ENCODE measurements at places on chromosomes 5 and 9.

GRCh38 chr9:132472199-132472598 lies 62.2 kb downstream of the CFAP77 start:
- no peak for DNase-seq

DNA sequence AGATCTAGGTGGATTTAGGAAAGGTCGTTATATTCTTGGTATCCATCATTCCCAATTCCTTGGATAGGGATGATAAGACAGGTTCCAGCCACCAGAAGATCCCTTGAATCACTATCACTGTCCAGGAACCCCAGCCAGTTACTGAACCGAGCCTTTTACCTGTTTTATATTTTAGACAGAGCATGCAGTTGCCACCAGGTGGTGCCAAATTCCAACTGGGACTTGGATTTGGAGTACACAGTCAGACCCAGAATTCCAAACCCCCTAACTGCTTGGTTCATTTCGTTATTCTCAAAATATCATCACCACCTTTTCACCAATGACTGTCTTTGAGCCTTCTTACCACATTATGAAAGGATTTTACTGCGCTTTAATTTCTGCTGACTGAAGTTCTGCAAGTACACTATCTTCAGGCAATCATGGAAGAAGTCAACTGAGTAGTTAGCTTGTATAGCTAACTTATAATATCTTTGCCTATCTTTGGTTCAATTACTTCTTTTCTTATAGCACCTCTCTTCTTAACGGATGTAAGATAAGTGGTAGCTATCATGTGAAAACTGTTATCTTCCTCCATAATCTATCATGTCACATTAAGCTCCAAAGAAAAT lies 191.8 kb downstream of the PRR16 start:
- peak; percentile 51 for DNase-seq

GRCh38 chr5:163766936-163767670 lies 261.7 kb downstream of the MAT2B start:
- no peak for DNase-seq

GRCh38 chr5:1078851-1079250 lies 33.0 kb downstream of the SLC12A7 start:
- no peak for DNase-seq

DNA sequence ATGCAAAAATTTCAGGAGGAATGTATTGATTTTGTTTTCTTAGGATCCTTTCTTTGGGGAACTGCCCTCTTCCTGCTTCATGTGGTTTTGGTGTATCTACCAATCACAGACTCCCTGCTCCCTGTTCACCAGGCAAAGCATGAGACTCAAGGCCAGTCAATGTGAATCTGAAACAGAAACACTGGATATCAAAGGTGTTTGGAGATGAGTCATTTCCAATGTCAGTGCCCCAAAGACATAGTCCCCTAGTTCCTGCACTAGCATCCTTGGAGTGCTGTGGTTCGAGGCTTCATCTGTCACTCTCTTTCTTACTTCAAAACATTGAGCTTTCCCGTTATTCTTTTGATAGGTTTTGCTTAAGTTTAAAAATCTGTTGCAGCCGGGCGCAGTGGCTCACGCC lies 8.1 kb downstream of the PPP3R2 start:
- DNase-seq, result no peak

GRCh38 chr5:105413406-105413990 lies 1850.9 kb upstream of the NUDT12 start:
- DNase-seq, result no peak

DNA sequence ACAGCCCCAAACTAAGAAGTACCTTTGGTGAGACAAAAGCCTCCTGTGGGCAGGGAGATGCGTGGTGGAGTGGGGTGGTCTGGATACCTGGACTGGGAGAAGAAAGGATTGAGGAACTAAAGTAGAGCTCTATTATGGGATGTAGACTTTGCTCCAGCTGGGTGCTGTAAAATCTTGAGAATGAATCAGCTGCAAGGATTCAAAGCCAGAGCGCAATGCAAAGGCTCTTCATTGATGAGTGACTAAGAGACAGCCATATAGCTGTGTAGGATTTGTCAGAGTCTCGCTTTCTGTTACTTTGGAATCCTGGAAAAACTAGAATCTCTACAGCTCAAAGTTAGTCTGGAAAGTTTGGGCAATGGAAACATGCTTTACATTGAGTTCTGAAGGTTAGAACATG lies 159.9 kb downstream of the TAF11L14 start:
- no peak for DNase-seq

DNA sequence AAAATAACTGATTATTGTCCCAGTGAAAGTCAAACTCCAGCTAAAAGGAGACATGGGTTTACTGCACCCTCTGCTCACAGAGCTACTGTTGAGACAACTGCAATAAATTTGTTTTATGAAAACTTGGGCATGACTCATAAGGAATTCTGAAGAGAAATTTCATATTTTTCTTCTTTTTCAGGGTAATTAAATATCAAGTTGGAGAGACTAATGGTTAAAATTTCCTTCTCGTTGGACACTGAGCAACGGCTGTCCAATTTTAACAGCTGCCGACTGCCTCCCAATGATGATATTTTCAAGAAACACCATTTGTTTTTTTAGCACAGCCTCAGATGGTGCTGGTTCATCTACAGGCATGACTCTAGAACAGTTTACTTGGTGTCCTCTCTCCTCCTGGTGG lies 259.2 kb upstream of the RGMB start:
- DNase-seq, result no peak

- DNase-seq, result no peak
Observed at GRCh38 chr9:133589454-133590227, 19.5 kb downstream of the FAM163B start.

- DNase-seq, result no peak
Observed at GRCh38 chr5:3033033-3033755, 281.7 kb upstream of the IRX2 start.

GRCh38 chr5:92003806-92004205 lies 620.7 kb upstream of the ARRDC3 start:
- peak; percentile 23 for DNase-seq

DNA sequence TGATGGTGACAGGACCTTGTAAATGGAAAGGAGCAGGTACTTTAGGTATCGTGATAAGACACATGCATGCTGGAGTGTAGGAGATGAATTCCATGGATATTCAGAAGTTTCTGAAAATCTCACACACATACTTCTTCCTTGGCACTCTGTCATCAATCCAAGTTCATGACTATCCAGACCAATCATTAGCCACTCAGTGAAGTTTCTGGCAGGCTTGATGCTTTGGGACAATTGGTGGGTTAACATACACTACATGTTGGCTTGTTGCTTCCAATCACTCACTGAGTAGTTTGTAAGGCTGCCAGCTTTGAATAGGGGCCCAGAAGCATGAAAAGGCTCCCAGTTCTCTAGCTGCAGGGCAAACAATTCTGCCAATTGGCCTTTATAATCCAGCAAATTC lies 147.6 kb downstream of the CEMIP2 start:
- DNase-seq, result no peak

- DNase-seq, result peak; percentile 25
Observed at GRCh38 chr9:136007934-136008692, 46.9 kb upstream of the UBAC1 start.

DNA sequence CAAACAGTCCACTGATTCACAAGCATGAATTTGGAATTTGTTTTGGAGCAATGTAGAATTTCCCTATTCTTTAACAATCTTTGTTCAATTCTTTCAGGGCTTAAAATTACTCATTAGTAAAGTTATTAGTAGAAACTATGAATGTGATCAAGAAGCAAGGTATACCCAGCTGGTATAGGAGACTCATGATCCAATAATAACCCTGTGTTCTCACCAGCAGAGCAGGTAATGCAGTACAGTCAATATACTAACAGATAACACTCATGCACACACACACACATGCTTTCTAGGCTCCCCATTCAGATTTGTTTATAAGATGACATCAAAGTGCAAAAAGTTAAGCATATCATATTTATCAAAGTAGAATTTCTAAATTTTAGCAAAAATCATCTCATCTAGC lies 445.2 kb downstream of the ELAVL2 start:
- no peak for DNase-seq

GRCh38 chr9:129494113-129494789 lies 126.7 kb downstream of the C9orf50 start:
- peak; percentile 25 for DNase-seq

GRCh38 chr9:96376891-96377874 lies 6.3 kb downstream of the SLC35D2 start:
- no peak for DNase-seq

DNA sequence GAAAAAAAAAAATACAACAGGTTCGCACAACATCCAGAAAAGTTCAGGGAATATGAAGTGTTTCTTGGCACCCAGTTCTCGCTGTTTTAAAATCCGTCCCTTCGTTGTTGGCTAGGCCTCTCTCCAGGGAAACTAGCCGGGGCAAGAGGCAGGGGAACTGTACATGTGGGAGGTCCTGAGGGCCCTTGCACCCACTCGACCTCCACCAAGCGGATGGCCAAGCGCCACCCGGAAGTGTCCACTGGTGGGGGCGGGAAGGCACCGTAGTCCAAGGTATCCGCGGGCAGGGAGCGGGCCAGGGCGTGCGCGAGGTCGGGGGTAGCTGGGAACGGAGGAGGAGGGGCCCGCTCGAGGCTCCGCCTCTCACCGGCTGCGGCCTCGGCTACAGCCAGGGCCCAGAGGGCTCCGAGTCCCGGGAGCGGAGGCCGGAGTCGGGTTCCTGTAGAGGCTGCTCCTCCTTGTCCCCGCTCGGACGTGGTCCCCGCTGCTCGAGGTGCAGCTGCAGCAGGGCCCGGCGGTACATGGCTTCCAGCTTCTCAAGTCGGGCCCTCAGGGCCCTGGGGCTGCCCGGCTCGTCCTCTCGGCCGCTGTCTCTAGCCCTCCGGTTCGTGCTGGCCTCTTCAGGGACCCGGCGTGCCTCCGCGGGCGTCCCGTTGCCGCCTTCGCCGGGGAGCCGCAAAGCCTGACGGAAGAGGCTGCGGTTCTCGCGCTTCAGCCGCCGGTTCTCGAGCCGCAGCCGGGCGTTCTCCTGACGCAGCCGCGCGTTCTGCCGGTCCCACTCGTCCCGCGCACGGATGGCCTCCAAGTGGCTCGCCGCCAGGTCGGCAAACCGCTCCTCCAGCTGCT lies 720 bp downstream of the TUSC1 start:
- peak; percentile 90 for DNase-seq
